ENCODE measurements at places on chromosomes 13 and 19.
A peak's percentile ranks its signal among the peaks of the same experiment; 100 is the strongest.

DNA sequence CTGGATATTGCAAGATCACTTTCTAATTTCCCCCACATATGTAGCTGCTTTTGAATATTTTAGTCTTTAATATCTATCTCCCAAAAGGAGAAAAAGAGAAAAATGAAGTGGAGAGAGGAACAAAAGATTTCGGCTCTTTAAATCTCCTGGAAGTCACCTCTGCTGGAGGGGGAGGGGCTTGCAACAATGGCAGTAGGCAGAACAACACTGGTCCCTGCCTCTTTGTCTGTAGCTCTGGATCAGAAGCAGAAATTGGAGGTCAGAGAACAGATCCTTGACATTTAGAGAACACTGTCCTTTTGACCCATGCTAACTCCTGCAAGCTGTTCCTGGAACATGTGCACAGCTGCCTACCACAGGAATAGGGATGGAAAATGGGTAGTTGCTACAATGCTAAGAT lies 86.7 kb upstream of the GPR12 start:
- DNase-seq: no peak

DNA sequence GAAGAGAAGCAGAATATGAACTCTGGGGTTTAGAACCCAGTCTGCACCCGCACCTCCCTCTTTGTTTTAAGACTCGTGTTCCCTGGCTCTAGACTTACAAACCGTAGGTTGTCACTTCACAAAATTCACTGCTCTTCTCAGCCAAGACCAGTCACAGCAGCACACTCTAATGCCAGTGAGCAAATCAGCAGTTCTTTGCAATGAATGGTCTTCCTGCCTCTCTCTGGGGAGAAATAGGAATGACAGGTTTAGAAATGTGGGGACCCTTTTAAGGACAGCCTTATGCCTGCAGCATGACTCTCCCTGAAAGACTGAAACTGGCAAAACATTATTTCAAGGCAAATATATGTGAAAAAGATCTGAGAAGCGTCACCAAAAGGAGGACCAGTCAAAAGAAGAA lies 156.9 kb downstream of the KCTD15 start:
- no peak for DNase-seq

DNA sequence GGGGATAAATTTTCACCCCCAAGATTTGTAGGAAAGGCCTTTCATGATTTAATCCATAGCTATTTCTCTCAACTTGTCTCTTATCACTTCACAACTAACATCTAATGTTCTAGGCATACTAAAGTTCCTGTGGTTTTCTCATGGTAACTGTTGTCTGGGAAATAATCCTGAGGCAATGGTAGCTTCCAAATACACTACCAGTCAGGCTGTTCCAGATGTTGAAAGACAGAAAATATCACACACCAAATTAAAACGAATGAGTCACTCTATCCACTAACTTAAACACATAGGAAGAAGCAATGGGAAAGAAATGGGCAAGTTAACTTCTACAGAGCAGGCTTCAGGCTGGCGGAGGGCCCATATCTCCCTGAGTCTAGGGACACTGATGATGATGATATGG lies 77.7 kb upstream of the MYO16 start:
- no peak for DNase-seq

- peak; percentile 9 for DNase-seq
Observed at GRCh38 chr13:27174766-27175455, 3.3 kb upstream of the USP12 start.

DNA sequence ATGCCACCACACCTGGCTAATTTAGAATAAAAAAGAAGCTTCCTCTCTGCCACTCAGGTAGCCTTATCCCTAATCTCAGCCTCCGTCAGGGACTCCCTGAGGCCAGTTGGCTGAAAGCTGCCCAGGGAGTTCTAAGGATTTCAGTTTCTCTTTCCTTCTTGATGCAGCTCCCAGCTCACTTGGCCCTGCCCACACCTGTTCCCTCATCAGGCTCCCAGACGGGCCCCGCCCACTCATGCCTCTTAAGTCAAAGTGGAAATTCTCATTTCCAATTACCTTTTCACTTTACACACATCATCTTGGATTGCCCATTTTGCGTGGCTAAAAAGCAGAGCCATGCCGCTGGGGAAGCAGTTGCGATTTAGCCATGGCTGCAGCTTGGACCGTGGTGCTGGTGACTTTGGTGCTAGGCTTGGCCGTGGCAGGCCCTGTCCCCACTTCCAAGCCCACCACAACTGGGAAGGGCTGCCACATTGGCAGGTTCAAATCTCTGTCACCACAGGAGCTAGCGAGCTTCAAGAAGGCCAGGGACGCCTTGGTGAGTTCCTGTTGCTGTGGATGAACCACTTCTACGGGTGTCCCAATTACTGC lies at the start of gene IFNL1:
Gene IFNL1 (plus strand): TSS at position 353 of the 591 bp plus-strand sequence. CDS start 15 bp downstream, at position 368.
- DNase-seq: no peak
